Activated CD4-positive, alpha-beta T cell treated with anti-CD3 and anti-CD28 coated beads, Interleukin-2, amount 50 U/mL, for 4 hours (primary cell): ENCODE measurements at places on chromosomes 11 and 22.

DNA sequence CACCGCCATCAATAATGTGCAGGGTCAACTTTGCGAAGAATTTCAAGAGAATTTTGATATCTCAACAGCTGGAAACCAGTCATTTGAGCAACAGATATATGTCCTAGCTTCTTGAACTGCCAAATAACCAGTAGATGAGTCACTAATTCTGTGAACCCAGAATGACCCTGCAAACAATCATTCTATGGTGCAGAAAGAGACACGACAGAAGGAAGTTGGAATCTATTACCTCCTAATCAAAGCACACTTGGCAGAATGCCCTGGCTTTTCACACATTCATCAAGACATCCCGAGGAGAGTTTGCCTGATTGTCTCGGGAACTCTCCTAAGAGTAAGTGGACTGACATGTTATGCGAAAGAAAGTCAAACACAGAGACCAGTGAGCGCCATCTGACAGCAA, 621.1 kb downstream of the OPCML start:
- no peak for DNase-seq

DNA sequence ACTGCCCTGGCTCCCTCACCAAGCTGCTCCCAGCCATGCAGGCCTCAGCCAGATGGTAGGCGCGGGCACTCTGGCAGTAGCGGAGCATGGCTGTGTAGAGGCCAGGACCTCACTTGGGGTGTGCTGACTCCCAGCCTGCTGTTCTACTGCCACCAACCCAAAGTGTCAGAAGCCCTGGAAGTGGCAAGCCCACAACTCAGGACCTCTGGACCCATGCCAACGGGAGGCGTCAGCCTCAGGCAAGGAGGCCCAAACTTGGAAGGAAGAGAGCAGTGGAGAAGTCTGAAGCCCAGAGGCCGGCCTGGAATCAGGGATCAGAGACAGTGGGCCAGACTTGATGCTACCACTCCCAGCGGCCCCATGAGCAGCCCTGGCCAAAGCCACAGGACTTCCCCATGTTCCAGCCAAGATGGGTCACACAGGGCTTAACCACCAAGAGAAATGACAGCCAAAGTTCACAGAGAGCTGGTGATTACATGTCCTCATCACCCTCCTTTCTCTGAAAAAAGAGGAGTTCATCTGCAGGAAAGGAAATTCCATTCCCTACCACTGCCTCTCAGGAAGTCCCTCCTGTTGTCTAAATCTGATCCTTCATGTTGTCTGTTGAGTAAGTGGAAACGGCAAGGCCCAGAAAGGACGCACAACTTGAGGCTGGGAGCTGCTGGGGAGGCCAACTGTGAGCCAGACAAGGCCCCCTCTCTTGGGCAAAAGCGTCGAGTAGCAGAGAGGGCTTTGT, 4.4 kb downstream of the ARRB1 start:
- DNase-seq = no peak

DNA sequence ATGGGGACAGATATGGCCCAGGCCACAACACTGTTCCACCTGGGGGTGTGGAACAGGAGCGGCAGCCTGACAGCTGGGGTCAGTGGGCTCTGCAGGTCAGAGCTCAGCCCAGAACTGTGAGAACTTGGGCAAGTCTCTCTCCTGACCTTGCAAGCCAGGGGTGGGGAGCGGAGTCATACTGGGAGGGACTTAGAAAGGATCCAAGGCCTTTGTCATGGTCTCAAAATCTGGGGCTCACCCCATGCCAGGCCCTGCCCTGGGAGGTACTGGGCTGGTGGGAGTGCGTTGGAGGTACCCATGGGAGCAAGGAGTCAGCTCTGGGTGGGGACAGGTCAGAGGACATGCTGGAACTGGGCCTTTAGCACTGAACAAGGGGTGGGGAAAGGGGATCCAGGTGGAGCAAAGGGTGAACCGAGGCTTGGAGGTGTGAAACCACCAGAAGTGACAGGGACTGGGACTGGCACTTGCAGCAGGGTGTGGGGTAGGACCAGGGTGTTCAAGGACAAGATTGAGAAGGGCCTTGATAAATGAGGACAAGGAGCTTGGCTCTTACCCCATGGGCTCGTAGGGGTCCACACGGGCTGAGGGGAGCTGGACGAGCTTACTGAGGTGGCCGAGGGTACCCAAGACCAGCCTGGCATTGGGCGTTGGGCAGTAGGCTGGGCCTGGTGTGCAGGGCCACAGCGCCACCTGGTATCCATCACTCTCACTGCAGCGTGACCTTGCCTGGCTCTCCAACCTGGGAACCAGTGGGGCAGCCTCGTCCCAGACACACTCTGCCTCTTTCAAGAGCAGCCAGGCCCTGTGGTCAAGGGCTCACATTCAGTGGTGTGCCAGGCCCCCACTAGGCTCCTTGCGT, 7.4 kb upstream of the PMM1 start:
- DNase-seq = no peak

DNA sequence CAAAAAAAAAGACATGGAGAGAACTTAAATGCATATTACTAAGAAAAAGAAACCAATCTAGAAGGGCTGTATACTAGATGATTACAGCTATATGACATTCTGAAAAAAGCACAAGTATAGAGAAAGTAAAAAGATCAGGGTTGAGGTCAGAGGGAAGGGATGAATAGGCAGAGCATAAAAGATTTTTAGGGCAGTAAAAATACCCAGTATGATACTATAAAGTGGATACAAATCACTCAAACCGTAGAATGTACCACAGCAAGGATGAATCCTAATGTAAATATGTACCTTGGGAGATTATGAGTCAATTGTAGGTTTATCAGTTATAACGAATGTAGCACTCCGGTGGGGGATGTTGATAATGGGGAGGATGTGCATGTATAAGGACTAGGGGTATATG, 29.4 kb upstream of the SMCO4 start:
- no peak for DNase-seq

DNA sequence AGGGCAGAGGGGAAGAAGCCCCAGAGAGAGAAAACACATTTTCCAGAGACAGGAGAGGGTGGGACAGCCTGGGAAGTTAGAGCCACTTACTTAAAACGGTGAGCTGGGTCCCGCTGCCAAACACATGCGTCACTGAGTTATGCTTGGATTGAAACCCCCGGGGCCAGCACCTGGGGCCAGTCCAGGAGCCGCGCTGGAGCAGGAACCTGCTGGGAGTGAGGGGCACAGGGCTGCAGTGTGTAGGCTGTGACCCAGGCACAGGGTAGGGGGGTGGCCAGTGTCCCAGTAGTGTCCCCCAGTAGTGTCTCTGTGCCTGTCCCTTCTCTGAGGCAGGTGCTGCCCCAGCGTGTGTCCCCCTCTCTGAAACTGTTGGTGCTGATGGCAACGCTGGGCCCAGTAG, 5.2 kb downstream of the IGLL1 start:
- no peak for DNase-seq

GRCh38 chr11:76005756-76006155, 190.7 kb downstream of the UVRAG start:
- DNase-seq = no peak

- DNase-seq = no peak
Observed at GRCh38 chr11:58135171-58135570, 9.8 kb upstream of the OR9I1 start.

GRCh38 chr11:7969756-7970646, 4.8 kb upstream of the NLRP10 start:
- DNase-seq = no peak

- DNase-seq = no peak
Observed at GRCh38 chr11:98600786-98601773, 419.7 kb upstream of the CNTN5 start.

GRCh38 chr22:23388517-23388890, 191.6 kb downstream of the IGLL1 start:
- no peak for DNase-seq

DNA sequence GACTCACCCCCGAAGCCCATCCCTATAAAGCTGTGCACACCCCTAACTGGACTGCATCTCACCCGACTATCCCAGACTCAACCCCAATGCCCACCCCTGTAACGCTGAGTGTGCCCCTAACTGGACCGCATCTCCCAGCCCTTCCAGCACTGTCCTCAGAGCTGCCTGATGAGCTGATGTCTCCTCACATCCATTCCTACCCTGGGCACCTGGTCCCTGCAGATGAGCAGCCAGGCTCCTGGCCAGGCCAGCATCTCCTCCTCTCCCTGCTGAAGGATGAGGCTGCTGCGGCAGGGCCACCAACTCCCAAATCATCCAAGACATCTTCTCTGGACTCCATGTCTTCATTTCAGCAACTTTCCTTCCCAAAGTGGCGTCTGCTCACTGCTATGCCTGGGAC, 332.1 kb downstream of the CTTN start:
- DNase-seq = no peak

DNA sequence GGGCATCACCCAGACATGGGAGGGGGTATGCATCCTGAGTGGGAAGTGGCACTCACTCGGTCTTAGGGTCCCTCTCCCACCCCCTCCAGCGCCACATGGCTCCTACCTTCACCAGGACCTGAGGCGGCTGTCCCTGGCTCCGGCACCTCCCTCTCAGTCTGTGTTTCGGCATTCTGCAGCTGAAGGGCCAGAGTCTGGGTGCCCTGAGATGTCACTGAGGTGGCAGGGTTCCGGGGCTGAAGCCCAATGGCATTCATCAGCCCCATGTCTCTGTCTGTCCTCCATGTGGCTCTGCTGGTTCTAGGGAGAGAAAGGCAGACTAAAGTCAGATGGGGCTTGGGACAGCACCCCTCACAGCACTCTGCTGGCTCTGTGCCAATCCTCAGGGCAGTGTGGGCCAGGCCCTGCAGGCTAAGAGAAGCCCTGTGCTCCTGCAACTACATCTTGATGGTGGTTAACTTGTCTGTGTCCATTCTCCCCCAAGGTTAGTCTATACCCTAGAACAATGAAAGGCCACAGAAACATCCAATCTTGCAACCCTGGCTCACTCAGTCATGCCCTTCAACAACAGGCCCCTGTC, 16.9 kb upstream of the CHRM4 start:
- DNase-seq = no peak

GRCh38 chr22:41995211-41995610, 3.4 kb upstream of the WBP2NL start:
- DNase-seq = no peak

DNA sequence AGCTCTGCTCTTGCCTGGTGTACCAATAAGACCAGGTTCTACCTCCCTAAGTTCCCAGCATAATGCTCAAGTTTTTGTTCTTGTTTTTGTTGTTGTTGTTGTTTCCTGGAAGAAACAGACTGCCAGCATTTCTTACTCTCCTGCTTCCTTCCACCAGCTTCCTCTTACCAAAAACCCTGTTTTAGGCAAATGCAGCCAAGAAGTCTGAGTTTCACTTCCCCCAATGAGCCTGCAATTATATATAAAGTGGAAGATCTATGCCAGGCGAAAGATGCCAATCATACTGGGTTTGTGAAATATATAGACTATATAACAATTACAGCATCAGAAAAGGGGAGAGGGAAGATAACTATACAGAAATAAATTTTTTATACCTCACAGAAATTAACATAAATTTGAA, 931.5 kb upstream of the FAT3 start:
- DNase-seq = no peak

GRCh38 chr11:60077216-60077817, 11.1 kb upstream of the MS4A2 start:
- DNase-seq = no peak

- DNase-seq = no peak
Observed at GRCh38 chr11:107713009-107713408, 1.2 kb upstream of the SLN start.
